Upper lobe of left lung (tissue), 6 donors: ENCODE measurements at places on chromosomes 6 and 20. TPM values are rescaled to one million over a fixed set of nuclear protein-coding genes. Genes with fewer than 3 reads are reported as not detected.

Gene ACTL10
- 1.7 TPM for total RNA-seq

Gene RAET1L
- not detected for total RNA-seq

Gene ARMC12
- total RNA-seq = 0.74 TPM

Gene NT5E
- 1.4 TPM for total RNA-seq

Gene APOBEC2
- total RNA-seq = not detected

Gene ADGB
- total RNA-seq = 0.31 TPM

Gene BMP7
- total RNA-seq = 1.4 TPM

Gene SOX18
- 138 TPM for total RNA-seq

Gene BMP2
- 90.0 TPM for total RNA-seq

Gene GSTA4
- total RNA-seq = 92.3 TPM

DNA sequence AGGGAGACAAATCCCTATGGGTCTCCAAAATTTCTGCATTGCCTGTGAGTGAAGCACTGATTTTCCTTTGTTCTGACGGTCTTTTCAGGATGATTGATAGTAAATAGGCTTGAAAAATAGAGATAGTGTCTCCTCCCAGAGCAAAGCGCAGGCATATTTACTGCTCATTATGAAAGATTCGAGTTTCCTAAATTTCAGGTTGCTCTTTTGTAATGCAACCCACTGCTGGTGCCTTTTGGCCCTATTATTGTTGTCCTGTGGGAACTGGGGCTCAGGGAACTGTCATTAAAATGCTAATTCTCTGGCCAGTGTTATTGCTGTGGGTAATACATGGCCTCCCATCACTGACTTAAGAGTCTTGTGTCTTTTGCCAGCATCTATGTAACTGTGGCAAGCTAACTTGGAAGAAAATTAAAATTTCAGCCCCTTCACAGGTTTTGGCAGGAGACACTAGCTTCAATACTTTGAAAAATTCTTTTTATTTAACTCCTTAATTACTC is 754.1 kb upstream of the MAP3K7 start:
- H3K4me3 ChIP-seq = no peak overlapping the region
- no peaks in the 10 kb centered on the region for H3K27me3 ChIP-seq
- no peaks in the 10 kb centered on the region for H3K4me1 ChIP-seq
- DNase-seq = no peak
- no peak overlapping the region for H3K27ac ChIP-seq

- no peaks in the 10 kb centered on the region for H3K27me3 ChIP-seq
- DNase-seq = peak; percentile 93
- peaks cover 3% of the 10 kb centered on the region for H3K4me1 ChIP-seq
- no peaks in the 10 kb centered on the region for H3K36me3 ChIP-seq
- peak within 1 kb of the TSS; percentile 66 for H3K4me3 ChIP-seq
These were observed at the start of gene BFSP1 for GRCh38 chr20:17530716-17531664. TSS of gene BFSP1 (minus strand) at chr20:17531379. CDS start at chr20:17531329, 50 bp downstream.

GRCh38 chr6:152136449-152136825 is 329.0 kb downstream of the ESR1 start:
- H3K36me3 ChIP-seq = peaks cover 29% of the 10 kb centered on the region
- H3K27me3 ChIP-seq = no peaks in the 10 kb centered on the region
- H3K4me3 ChIP-seq = no peak overlapping the region
- no peak for DNase-seq

DNA sequence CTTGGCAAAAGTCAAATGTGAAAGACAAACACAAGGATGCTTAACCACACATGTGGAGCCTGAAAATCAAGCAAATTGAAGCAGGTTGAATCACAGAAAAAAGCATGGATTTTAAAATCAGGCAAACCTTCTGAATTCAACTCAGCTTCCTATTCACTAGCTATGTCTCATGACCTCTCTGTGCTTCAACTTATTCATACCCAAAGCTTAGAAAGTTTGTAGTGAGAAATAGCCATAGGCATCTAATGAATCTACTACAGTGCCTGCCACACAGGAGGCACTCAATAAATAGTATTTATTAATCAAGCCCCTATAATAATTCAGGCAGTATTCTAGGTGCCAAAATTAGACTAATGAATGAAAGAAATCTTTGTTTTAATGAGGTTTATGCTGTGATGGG is 112.2 kb upstream of the TNFAIP3 start:
- H3K27me3 ChIP-seq = no peaks in the 10 kb centered on the region
- no peak for DNase-seq
- H3K4me1 ChIP-seq = no peaks in the 10 kb centered on the region
- H3K27ac ChIP-seq = no peak overlapping the region
- H3K4me3 ChIP-seq = no peak overlapping the region

DNA sequence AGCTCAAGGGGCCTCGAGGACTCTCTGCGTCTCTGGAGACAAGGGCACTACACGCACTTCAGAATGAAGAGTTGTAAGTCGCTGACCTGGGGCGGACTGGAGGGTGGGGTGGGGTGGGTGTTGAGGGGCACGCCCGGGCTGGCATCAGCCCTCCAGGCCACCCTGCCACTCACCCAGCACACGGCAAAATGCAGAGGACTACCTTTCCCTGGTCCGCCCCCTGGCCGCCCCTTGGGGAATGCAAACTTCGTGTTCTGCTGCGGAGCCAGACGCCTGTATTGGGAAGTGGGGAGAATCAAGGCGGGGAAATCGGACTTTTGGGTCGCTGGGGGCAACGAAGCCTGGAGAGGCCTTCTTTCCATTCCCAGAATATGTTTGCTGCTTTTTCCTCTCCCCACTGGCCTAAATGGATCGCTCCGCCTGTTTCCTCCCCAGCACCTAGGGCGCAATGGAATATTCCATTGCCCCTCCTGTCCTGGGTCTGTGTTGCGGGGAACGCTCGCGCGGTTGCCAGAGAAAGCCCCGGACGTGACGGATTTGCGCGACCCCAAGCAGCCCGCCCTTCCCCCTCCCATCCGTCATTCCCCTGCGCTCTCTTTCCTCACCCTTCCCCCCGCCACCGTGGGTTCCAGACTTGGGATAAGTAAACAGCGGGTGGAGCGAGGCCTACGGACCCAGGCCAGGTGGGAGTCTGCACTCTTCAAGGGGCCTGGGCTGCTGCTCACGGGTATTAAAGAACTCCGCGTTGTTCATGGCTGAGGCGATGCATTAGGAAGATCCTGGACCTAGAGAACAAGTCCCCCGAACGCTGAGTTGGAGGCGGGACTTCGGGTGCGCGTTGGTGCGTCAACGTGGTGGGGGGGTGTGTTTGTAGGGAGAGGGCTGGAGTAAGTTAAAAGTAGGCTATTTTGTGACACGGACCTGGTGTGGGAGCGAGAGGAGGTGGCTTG is at the start of gene PPT2:
TSS of gene PPT2 (plus strand) at position 578 of the 950 bp plus-strand sequence. CDS start 454 bp downstream, outside the sequence.
- peaks cover 35% of the 10 kb centered on the region for H3K4me1 ChIP-seq
- H3K4me3 ChIP-seq = peak within 1 kb of the TSS; percentile 66
- peaks cover 7% of the 10 kb centered on the region for H3K36me3 ChIP-seq
- peak; percentile 76 for DNase-seq
- H3K27me3 ChIP-seq = no peaks in the 10 kb centered on the region

DNA sequence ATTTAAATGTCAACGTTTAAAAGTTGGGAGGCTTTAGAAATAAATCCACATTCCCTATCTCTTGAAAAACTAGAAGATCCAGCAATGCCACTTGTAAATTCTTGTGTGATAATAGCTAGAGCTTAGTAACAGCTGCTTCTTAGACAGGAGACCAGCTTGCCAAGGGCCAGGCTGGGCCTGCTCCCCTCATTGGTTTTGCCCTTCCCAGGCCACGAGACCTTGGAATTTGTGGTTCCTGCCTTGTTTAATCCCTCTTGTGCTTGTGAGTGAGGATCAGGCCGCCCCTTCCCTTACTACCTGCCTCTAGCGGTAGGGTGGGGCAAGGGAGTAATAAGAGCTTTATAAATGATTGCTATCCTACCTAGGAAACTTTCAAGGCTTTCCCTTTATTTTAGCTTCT is 363.5 kb downstream of the SYNE1 start:
- H3K27me3 ChIP-seq = no peaks in the 10 kb centered on the region
- H3K4me1 ChIP-seq = no peaks in the 10 kb centered on the region
- peaks cover 63% of the 10 kb centered on the region for H3K36me3 ChIP-seq
- no peak overlapping the region for H3K4me3 ChIP-seq
- no peak overlapping the region for H3K27ac ChIP-seq

GRCh38 chr6:134575221-134575620 is 257.3 kb upstream of the SGK1 start:
- H3K27ac ChIP-seq = no peak overlapping the region
- no peak for DNase-seq
- no peaks in the 10 kb centered on the region for H3K36me3 ChIP-seq
- no peaks in the 10 kb centered on the region for H3K4me1 ChIP-seq

- H3K27me3 ChIP-seq = no peaks in the 10 kb centered on the region
- DNase-seq = peak; percentile 59
- H3K27ac ChIP-seq = no peak overlapping the region
- no peak overlapping the region for H3K4me3 ChIP-seq
- peaks cover 19% of the 10 kb centered on the region for H3K36me3 ChIP-seq
These were observed 25.5 kb downstream of the C20orf173 start for GRCh38 chr20:35503841-35504561.

DNA sequence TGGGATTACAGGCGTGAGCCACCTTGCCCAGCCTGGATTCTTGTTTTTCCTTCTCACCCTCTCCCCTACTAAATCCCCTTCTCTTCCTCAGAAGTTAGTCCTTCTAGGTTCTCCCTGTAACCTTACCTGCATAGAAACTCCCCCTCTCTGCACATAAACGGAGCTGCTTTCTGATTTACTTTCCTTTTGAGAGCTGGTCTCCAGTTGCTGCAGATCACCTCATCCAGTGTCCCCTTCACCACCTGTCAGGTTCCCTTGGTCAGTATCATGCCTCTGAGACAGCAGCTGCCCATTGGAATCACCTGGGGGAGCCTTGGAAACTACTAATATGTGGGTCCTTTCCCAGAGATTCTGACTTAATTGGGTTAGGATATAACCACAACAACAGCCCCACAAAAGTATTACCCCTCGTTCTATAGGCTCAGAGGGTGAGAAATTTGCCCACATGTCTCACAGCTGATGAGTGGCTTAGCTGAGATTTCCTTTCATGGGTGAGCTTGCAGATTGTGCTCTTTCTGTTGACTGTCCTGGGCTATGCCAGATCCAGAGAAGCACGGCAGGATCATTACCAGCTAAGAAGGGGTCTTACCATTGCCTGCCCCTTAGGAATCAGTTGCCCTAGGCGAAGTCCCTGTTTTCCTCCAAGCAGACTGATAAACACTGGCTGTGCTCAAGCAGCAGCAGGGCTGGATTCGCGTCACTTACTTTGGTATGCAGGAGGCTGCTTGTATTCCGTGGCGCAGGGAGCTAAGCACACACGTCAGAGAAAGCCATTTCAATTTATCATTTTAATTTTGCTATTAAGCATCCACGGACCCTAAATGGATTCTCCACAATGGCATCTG is 51.3 kb downstream of the AKAP12 start:
- H3K27ac ChIP-seq = peak overlapping the region; percentile 63
- no peak overlapping the region for H3K4me3 ChIP-seq
- H3K36me3 ChIP-seq = no peaks in the 10 kb centered on the region
- DNase-seq = no peak

GRCh38 chr6:27562027-27562410 is 89.1 kb upstream of the ZNF184 start:
- no peaks in the 10 kb centered on the region for H3K4me1 ChIP-seq
- DNase-seq = no peak
- no peak overlapping the region for H3K27ac ChIP-seq
- H3K27me3 ChIP-seq = peaks cover 26% of the 10 kb centered on the region
- no peaks in the 10 kb centered on the region for H3K36me3 ChIP-seq
- no peak overlapping the region for H3K4me3 ChIP-seq

DNA sequence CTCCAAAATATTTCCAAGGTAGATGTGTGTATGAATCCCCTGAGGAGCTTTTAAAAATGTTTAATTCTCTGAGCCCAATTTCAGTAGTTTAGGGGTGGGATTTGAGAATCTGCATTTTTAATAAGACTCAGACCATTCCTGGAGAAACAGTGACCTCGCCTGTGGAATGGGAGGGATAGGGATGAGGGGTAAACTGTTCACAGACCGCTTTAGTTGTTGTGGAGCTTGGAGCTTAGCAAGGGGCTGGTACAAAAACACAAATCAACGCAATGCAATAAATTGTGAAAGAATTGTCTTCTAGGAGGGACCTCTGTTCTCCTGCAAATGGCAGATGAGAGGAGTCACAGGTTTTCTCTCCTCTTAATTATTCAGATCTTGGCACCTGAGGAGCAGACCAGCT is 239.3 kb upstream of the SULF2 start:
- H3K27me3 ChIP-seq = no peaks in the 10 kb centered on the region
- H3K27ac ChIP-seq = no peak overlapping the region
- H3K4me1 ChIP-seq = no peaks in the 10 kb centered on the region
- no peak for DNase-seq

GRCh38 chr6:9086331-9086730 is 651.0 kb upstream of the SLC35B3 start:
- H3K4me3 ChIP-seq = no peak overlapping the region
- no peaks in the 10 kb centered on the region for H3K4me1 ChIP-seq
- no peak for DNase-seq
- no peak overlapping the region for H3K27ac ChIP-seq

DNA sequence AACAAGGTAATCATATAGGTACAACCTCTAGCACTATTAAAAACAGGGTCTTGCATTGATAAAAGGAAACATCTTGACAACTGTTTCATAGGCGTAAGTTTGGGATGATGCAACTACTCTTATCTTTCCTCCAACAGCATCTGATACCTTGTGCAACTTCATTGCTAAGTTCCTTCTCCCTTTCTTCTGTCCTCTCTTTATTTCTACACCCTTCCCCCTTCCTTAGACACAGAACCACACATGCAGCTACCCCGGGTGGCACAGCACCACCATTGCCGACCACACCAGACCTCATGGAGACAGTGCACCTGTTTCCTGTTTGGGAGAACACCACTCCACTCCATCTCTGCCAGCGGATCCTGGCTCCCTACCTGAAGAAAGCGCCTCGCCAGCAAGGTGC is 14.4 kb downstream of the MYB start:
- H3K4me1 ChIP-seq = no peaks in the 10 kb centered on the region
- H3K27ac ChIP-seq = no peak overlapping the region
- no peak overlapping the region for H3K4me3 ChIP-seq
- DNase-seq = no peak
- no peaks in the 10 kb centered on the region for H3K36me3 ChIP-seq
- no peaks in the 10 kb centered on the region for H3K27me3 ChIP-seq

DNA sequence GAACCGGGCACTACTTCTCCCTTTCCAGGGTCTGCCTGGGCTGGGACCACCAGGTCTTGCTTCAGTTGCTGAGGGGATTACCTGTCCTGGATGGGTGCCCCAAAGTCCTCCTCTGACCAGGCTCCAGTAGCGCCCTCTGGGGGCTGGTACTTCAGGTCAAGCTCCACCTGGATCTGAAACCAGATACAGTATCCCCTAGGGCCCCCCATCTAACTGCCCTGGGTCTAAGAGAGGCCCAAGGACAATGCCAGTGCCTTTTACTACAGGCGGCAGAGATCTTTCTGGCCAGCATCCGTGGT is 11.2 kb upstream of the SPAG4 start:
- no peak for DNase-seq
- H3K27ac ChIP-seq = no peak overlapping the region
- peaks cover 10% of the 10 kb centered on the region for H3K27me3 ChIP-seq

GRCh38 chr6:144920391-144920961 is 635.3 kb downstream of the UTRN start:
- H3K36me3 ChIP-seq = no peaks in the 10 kb centered on the region
- H3K4me3 ChIP-seq = no peak overlapping the region
- H3K27ac ChIP-seq = no peak overlapping the region
- no peaks in the 10 kb centered on the region for H3K27me3 ChIP-seq
